ENCODE measurements at places on chromosomes 6 and 20. TPM values are rescaled to one million over a fixed set of nuclear protein-coding genes. Genes with fewer than 3 reads are reported as not detected.
A peak's percentile ranks its signal among the peaks of the same experiment; 100 is the strongest.

GRCh38 chr6:55568808-55569439 lies 10.1 kb downstream of the HMGCLL1 start:
- no peak for DNase-seq

TMEM63B gene
- 17.9 TPM for total RNA-seq

TREM1 gene
- total RNA-seq = 1.5 TPM

GRCh38 chr6:22227824-22228610 lies 68.8 kb downstream of the PRL start:
- DNase-seq = no peak

DNA sequence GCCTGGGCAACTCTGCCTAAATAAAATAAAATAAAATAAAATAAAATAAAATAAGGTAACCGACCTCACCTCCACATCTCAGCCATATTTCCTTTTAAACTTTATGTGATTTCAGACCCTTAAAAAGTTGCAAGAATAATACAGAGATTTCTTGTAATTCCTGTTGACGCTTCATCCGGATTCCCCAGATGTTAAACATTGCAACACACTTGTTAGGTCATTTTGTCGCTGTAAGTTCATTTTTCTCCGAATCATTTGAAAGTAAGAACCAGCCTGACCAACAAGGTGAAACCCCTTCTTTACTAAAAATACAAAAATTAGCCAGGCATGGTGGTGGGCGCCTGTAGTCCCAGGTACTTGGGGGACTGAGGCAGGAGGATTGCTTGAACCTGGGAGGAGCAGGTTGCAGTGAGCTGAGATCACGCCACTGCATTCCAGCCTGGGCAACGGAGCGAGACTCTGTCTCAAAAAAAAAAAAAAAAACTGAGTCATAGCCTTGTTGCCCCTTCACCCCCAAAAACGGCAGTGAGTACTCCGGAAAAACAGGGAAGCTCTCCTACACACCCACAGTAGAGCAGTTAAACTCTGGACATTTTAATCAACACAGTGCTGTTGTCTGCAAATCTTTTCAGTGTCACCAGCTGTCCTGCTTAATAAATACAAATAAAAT lies 5.9 kb downstream of the PYGB start:
- DNase-seq = no peak

GLP1R gene
- 0.77 TPM for total RNA-seq

- no peak for DNase-seq
These were observed 53.5 kb upstream of the CEP85L start for GRCh38 chr6:118704915-118705314.

DNA sequence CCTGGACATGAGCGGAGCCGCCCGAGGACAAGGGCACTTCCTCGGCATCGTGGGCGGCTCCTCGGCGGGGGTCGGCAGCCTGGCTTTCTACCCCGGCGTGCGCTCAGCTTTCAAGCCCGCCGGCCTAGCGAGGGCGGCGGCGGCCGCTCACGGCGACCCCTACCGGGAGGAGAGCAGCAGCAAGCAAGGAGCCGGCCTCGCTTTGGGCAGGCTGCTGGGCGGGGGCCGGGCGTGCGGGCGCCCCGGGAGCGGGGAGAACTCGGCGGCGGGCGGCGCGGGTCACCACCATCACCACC lies 6.7 kb downstream of the PRDM13 start:
- DNase-seq = peak; percentile 66

Measured in activated T-cell treated with anti-CD3 and anti-CD28 coated beads, Interleukin-2, amount 50 U/mL, for 72 hours (primary cell).